ENCODE measurements at places on chromosomes 3 and 15. TPM values are rescaled to one million over a fixed set of nuclear protein-coding genes. Genes with fewer than 3 reads are reported as not detected.

DNA sequence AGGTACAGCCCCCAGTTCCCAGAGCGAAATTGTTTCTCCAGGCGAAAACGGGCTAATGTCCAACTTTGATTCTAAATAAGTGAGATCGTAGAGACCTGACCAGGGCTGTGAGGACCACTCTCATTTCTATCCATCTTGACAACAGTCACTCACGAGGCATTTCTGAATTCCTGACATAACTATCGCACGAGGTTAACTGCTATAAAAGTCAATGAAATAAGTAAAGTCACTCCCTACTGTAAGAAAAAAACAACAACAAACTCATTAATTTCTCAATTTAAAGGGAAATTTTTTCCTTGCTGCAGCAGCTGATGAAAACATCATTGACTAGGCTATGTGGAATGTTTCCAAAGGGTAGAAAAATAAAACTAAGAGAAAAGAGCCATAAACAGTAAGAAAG, 69.1 kb downstream of the GREM1 start:
- no peak for DNase-seq

- no peak for DNase-seq
Observed at GRCh38 chr3:13420831-13421765, 976 bp upstream of the NUP210 start.

DNA sequence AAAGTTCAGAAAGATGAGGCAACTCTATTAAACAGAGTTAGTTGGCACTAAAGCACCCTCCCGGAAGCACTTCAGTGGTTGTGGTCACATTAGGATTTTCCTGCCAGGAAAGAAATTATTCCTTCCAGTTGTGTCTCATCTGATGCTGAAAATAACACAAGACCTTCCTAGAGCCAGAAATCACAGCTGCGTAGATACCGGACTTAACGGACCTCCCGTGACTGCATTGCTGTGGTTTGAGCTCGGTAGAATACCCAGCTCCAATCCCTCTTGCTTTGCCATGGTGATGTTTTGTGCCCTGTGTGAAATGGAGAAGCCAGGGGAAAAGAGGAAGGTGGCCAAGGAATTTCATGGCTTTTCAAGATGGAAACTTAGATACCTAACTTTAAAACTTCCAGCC, 215.0 kb upstream of the IGF1R start:
- DNase-seq: no peak

Gene CLDN16
- under 0.01 TPM for total RNA-seq

Gene TMCO5A
- not detected for total RNA-seq

DNA sequence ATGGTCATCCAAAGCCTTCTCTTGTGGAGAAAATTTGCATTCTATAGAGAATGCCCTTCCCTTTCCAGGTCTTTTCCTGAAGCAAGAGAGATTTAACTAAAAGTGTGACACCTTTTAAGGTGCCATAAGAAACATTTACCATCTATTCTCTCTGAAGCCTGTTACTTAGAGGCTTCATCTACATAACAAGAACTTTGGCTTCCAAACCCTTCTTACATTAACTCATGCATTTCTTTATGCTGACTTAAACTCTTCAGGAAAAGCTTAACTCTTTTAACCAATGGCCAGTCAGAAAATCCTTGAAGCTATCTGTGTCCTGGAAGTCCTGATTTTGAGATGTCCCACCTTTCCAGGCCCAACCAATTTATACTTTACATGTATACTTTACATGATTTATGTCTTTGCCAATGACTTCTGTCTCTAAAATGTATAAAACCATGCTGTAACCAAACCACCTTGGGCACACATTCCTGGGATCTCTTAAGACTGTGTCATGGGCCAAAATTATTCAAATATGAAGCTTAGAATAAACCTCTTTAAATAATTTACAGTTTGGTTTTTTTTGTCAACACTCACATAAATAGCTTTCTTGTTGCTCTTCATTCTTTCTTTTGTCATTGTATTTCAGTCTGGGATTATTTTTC, 472.6 kb upstream of the NECTIN3 start:
- peak; percentile 52 for DNase-seq

DNA sequence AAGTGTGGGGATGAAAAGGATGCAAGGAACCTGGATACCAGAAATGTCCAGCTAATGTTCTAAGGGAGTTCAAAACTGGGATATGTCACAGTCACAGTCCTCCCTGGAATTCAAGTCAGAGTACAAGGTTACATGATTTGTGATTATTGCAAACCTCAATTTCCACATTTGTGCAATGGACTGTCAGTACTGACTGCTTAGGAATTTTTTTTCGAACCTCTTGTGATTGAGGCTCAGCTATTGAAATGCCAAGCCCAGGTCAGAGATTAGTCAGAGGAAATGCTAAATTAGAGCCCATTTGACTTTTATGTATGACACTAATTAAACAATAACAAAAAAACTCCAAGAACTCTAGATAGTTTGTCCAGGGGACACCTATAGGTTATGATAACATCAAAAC, 210.2 kb downstream of the THSD4 start:
- peak; percentile 55 for DNase-seq

Gene EXOG
- total RNA-seq: 12.8 TPM

Gene SPATA12
- total RNA-seq: under 0.01 TPM

Data from IMR-90 (cell line).